HT-29 (cell line): ENCODE measurements at places on chromosomes 1 and 21.

DNA sequence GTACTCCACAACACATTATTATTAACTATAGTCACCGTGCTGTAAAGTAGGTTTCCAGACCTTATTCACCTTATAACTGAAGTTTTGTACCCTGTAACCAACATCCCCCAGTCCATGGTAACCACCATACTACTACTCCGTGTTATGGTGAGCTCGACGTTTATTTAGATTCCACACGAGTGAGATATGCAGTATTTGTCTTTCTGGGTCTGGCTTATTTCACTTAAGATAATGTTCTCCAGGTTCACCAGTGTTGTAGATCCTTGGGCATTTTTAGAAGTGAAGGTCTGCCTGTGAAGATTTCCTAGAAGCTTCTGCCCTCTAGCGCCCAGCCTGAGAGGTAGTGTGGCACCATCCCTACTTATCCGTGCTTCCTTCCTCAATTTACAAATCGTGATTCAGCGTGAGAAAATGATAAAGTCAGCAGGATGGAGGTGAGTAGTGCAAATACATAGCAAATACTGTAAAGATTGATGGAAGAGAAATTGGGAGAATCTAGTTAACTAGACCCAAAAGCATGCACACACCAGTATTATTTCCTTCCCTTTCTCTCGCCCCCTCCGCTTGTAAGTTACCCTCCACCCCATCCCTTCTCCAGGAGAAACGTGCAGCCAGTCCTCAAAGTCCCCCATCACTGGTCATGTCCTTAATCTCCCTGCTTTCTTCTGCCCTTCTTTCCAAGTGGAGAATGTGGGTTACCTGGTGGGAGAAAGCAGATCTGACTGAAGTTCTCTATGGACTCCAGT is 36.0 kb upstream of the DISC1 start:
- peak; percentile 73 for DNase-seq

DNA sequence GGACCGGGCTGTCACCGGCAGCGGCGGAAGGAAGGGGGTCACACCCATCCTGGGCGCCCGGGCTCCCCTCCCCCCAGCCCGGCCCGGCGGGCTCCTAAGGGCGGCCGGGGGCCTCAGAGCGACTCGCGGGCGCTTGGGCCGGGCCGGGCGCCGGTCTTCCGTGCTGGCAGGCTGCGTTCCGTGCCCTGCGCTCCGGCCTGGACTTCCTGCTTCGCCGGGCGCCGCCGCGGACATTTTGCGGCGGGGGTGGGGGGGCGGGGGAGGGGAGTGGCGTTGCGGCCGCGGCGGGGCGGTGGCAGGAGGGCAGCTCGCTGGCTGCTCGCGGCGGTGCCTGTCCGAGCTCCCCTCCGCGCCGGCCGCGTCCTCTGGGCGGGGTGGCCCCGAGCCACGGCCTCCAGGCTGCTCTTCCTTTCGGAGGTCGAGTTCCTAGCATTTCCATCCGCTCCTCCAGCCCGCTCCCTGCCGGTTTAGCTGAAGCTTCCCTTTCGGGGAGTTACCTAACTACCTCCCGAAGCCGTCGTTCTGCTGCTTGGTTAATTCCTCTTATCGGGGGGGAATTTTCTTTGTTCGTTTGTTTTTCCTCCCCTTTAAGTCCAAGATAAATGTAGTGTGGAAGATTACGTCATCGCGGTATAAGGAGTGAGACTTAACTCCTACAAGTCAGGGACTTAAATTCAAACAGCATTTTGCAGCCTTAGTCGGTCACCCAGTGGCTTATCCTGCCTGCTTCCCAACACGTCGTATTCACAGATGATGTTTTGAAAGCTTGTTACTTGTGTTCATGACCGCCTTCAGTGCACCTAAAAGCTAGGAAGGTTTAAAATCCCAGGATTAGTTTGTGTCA is 730 bp downstream of the CDC42 start:
- DNase-seq: peak; percentile 64

GRCh38 chr1:15399710-15400109 is 10.0 kb upstream of the EFHD2 start:
- no peak for DNase-seq

DNA sequence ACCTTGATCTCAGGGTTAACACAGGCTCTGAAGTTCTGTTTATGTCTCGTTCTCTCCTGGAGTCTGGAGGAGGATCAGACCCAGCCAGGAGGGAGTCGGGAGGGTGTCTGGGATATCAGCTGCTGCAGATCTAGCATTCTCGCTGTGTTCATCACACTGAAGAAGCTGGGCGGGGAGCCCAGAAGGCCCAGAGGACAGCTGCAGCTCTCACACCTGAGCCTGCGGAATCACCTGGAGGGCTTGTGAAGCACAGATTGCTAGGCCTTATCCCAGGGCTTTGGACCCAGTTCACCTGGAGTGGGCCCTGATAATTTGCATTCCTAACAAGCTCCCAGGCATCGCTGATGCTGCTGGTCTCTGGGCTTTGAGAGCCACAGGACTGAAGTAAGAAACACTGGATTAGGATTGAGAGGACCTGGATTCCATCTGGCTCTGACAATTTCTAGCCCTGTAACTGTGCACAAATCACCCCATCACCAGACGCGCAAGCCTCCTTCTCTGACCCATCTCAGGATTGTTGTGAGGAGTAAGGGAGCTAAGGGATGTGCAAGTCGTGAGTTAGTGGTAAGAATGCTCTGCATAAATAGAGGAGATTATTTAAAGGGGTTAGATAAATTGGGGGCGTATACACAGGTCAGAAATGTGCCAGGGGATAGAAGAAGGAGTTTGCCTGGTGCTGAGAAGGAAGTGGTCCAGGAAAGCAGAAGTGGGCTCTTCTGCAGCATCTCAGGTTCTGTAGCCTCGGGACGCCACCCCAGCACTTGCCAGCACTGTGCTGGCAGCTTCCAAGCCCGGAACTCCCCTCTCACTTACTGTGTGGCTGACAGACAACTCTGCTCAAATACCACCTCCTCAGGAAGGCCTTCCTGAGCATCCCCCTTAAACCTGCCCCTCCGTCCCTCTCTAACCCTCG is 19.1 kb downstream of the ABCA4 start:
- DNase-seq: peak; percentile 56

- DNase-seq: no peak
Measured at GRCh38 chr1:33330361-33330890, 9.5 kb upstream of the A3GALT2 start.

- DNase-seq: no peak
Measured at GRCh38 chr1:169138866-169139670, 32.6 kb downstream of the ATP1B1 start.

- no peak for DNase-seq
Measured at GRCh38 chr1:1200876-1201810, 5.2 kb downstream of the TNFRSF18 start.

DNA sequence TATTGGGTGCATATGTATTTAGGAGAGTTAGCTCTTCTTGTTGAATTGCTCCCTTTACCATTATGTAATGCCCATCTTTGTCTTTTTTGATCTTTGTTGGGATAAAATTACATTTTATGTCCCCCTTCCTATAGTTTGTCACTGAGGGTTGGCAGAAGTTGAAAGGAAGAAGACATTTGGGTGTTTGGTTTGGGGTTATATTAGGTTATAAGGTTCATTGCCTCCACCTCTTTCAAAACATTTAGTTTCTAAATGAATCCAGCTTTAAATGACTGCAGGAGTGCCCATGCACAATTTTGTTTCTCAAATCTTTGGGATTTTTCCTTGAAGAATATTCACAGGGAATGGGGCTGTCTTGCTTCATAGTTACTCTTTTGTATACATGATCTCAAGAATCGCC is 14.6 kb upstream of the LGALS8 start:
- DNase-seq: no peak

DNA sequence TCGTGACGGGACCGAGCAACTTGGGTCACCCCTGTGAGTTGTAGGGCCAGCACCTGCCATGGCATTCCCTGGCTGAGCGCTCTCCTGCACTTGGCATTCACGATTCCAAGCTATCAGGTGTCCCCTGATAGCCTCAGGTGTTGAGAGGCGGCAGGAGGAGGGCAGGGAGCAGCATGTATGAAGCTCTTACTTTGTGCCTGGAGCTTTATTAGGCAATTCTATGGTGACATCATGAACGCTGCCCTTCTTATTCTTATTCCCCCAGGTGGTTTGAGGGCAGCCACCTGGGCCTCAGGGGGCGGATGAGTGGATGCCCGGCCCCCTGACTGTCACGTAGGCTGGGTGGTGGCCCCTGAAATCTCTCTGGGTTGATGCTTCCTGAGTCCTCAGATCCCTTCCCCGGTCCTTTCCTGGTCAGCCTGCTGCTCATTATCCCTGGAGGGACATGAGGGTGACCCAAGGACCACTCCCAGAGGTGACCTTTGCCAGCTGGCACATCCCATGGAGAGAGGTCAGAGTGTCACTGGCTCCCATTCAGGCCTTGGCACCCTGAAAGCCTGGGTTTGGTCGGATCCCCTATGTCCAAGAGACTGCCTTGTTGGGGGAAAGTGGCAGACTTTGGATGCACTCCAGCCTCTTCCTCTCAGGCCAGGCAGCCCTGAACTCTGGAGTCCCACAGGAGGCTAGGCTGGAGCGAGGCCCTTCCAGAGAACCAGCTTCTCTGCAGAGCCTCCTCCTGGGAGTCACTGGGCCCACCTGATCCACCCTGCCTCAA is 51.9 kb downstream of the SPSB1 start:
- DNase-seq: no peak

- DNase-seq: no peak
Measured at GRCh38 chr1:78060857-78061563, 15.2 kb downstream of the GIPC2 start.

GRCh38 chr1:68132426-68133130 is 82.2 kb upstream of the DIRAS3 start:
- no peak for DNase-seq

DNA sequence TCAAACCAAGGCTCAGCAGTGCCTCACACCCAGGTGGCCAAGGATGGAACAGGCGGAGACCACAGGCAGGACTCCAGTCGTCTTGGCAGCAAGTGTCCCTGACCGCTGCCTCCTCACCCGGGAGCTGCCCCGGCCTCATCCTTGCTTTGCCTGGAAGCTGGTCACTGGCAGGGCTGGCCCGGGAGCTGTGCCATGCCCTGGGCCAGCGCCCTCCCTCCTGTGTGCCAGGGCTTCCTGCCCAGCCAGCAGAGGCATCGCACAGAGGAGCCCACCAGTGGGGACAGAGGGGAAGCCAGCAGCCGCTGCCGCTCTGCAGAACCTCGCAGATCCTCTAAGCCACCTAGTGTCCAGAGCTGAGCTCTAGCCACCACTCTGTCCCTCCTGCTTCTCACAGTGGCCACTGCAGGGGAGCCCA is 7.8 kb downstream of the CASZ1 start:
- peak; percentile 77 for DNase-seq

DNA sequence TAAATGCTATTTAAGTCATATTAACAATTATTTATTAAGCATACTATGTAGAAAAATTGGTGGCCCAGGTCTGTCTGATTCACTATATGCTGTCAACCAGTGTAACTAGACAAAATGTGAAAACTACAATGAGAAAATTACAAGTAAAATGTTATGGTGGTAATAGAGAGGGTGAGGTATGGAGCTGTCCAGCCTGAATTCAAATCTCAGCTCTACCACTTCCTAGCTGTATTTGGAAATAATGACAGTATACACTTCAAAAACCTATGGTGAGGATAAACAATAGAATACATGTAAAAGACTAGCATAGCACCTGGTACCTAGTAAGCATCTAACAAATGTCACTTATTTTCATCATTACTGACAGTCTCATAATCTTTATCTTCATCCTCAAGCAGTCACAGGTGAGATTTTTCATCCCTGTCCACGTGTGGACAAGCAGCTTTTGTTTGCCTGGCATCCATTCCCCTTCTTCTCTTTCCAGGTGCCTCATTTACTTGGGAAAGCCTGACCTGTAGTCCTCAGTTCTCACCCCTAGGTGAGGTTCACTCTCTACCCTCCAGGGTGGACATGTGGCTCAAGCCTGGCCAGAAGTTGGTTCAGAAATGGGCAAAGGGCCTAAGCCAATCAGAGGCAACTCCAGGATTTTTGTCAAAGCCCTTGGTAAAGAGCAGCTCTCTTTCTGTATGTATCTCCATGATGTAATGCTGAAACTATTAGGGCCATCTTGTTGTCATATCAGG is 29.5 kb downstream of the EGLN1 start:
- DNase-seq: no peak

DNA sequence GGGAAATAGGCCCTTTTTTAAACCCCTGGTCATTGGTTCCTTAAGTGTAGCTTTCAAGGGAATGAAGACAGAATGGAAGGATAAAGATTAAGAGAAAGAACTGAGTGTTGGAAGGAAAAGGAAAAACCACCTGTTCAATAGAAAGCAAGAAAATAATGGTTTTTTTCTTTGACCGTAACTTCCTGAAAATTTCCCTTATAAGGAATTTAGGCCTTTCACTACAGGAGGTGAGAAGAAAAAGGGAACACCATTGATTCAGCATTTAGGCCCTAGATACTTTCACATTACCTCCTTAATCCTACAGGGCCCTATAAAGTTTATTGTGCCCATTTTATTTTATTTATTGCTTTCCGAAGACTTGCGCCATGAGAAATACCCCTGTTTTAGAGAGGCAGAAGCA is 18.9 kb downstream of the KPNA6 start:
- no peak for DNase-seq

DNA sequence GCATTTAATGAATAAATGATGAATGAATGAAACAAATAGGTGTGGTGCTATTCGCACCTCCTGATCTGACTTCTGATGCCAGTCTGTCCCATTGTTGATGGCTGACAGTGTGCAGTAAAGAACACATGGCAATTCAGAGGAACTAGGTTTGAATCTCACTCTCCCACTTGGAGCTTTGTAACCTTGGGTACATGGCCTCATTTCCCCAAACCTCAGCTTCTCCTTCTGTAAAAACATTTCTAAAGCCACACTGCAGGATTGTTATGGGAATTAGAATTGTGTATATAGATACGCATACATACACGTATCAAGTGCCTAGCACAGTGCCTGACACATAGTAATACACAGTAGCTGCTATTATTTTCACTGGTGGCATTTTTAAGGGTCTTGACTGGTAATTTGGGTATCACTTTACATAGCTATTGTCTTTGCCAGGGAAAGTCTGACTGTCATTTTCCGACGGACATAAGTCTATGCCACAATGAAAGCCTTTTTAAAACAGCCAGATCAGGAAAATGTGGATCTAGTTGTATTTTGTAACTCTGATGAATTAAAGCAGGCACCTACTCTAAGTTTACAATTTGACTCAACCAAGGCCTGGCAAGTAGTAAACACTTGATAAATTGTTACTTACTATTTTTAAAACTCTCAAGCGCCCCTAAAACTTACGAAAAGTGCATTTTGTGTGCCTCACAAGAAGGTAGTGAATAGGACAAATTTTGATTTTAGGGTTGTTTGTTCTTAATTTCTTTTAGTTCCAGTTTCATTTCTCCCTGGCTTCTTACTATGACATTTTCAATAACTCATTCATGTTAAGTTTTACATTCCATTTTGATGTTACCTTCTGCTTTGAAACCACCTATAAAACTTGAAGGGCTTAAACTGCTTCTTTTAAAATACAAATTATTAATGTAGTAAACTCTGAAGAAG is 164.4 kb downstream of the SDCCAG8 start:
- DNase-seq: no peak

DNA sequence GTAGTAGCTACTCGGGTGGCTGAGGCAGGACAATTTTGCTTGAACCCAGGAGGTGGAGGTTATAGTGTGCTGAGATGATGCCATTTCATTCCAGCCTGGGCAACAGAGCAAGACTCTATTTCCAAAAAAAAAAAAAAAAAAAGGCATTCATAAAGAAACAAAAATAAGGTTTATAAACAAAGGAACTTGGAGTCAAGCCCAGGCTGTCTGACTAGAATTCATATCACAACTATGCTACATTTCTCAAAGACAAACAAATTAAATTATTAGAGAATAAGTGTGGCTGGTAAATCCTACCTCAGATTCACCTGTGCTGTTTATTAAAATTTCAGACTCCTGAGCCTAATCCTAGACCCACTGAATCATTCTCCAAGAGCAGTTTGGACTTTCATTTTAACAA is 4.2 kb downstream of the GCLM start:
- DNase-seq: no peak

- DNase-seq: no peak
Measured at GRCh38 chr1:116850436-116850835, 59.3 kb upstream of the PTGFRN start.
